ENCODE measurements at places on chromosomes 3 and 15. TPM values are rescaled to one million over a fixed set of nuclear protein-coding genes. Genes with fewer than 3 reads are reported as not detected.
A peak's percentile ranks its signal among the peaks of the same experiment; 100 is the strongest.

DNA sequence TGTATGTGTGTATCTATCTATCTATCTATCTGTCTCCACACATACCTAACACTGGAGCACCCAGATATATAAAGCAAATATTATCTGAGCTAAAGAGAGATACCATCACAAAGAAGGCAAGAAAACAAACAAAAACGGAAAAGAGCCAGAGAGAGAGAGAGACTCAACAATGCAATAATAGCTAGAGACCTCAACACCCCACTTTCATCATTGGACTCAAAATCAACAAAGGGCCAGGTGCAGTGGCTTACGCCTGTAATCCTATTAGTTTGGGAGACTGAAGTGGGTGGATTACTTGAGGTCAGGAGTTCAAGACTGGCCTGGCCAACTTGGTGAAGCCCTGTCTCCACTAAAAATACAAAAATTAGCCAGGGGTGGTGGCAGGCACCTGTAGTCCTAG lies 23.4 kb downstream of the NCBP2 start:
- DNase-seq = no peak

LEKR1 gene
- total RNA-seq = not detected

- no peak for DNase-seq
These were observed 11.9 kb downstream of the GPR176 start for GRCh38 chr15:39908186-39908585.

GRCh38 chr15:33089878-33090757 lies 104.4 kb downstream of the FMN1 start:
- DNase-seq = no peak

DNA sequence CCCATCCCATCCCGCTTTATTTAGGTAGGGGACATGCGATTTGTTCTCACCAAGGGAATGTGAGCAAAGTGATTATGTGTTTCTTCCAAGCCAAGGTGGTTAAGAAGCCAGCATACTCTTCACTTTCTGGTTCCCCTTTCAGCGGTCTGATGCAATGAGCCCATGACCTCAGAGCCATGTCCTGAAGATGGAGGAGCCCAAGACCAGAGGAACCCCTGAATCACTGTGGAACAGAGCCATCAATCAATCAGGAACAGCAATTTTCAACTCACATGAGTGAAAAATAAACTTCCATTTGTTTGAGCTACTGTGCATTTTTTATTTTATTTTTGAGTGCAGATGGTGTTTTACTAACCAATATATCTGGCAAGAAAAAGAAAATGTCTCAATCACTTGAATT lies 10.8 kb downstream of the THRB start:
- DNase-seq = no peak

KNSTRN gene
- total RNA-seq = 14.8 TPM

CCR3 gene
- 0.55 TPM for total RNA-seq

GRCh38 chr15:76904461-76905012 lies 603 bp downstream of the SCAPER start:
- DNase-seq = peak; percentile 86

DNA sequence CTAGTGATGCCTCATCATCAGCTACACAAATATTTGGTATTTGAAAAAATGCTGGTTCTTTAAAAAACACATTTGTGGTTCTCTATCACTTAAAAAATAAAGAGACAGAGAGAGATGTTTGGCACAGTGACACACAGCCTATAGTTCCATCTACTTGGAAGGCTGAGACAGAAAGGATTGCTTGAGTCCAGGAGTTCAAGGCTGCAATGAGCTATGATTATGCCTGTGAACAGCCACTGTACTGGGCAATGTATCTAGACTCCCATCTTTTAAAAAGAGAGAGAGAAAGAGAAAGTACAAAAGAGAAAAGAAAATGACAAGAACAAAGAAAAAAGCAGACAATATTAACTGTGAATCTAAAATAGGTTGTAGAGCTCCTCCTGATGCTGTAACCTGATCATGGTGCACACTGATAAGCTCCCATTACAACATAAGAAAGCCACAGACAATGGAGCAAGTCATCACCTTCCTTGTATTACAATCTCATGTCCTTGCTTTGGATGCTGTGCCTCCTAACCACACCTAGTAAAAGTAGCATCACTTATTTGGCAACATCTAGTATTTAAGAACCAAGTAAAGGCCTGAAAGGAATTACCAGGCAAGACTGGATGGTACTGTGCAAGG lies 31.7 kb upstream of the MAP4 start:
- no peak for DNase-seq

EIF4A2 gene
- total RNA-seq = 547 TPM

TIPARP gene
- total RNA-seq = 70.3 TPM

GRCh38 chr15:67094001-67094826 lies 28.8 kb downstream of the SMAD3 start:
- DNase-seq = no peak

SEC22C gene
- 35.6 TPM for total RNA-seq

- DNase-seq = no peak
These were observed 9.7 kb downstream of the GP9 start for GRCh38 chr3:129070086-129070885.

GRCh38 chr3:76310089-76310488 lies 524.7 kb upstream of the ZNF717 start:
- DNase-seq = no peak

ADAMTS9 gene
- total RNA-seq = 6.8 TPM

GRCh38 chr3:140906785-140907184 lies 34.9 kb upstream of the SLC25A36 start:
- DNase-seq = peak; percentile 9

DNA sequence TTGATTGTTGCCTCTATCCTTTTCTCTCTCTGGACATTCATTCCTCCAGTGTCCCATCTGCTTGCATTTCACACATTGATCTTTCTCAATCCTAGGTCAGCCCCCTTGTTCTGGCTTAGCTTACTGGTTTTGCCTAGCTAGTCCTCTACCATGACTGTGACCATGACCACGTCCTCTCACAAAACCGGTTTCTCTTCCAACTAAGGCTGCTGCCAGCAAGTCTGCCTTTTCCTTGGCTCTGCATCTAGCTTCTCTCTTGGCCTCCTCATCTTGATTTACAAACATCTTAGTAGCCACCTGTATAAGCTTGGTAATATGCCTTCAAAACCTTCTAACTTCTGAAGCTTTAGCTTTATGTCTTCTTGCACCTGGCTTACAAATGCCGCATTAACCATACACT lies 167.2 kb downstream of the STXBP5L start:
- DNase-seq = no peak
